ENCODE measurements at places on chromosomes 2 and 18.

GRCh38 chr18:62399781-62400308 is 74.7 kb downstream of the TNFRSF11A start:
- no peak for DNase-seq

DNA sequence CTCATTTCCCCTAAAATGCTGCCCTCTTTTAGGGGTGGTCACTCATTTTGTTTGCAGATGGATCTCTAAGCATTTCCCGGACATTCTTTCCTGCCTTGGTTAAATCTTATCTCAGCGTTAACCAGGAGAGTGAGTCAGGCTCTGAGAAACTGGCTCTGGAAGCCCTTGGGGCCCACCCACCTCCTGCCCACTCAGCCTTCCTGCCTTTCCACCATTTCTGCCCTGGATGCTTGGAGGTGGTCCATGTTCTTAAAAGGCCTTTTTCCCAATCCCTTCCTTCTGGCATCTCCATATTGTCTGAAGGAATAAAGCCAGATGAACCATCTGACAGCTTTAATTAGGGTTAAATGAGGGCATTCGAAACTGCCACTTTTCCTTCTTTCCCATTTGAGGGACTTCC is 9.5 kb downstream of the HK2 start:
- peak; percentile 63 for DNase-seq

DNA sequence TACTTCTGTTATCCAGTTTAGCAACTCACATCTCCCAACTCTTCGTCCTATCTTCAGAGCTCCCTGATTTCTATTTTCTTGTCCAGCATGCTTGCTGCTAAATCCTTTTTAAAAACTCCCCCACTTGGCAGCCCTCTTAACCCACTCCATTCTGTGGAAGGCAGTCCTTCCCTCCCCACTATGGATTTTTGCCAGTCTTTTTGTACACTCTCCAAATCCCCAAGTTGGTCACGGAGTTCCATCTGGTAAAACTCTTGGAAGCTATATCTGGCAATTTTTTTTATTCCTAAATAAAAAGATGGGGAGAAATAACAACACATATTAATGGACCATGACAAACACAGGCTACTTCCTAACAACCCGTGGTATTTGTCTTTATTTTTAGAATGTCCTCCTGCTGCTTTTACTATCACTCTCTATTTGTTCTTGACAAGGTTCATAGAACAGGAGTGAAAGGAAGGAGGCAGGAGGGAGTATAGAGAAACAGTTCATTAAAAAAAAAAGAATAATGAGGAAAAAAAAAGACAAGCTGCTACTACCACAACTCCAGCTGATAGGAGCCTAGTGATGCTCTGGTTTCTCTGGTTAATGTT is 120.0 kb upstream of the THSD7B start:
- no peak for DNase-seq

DNA sequence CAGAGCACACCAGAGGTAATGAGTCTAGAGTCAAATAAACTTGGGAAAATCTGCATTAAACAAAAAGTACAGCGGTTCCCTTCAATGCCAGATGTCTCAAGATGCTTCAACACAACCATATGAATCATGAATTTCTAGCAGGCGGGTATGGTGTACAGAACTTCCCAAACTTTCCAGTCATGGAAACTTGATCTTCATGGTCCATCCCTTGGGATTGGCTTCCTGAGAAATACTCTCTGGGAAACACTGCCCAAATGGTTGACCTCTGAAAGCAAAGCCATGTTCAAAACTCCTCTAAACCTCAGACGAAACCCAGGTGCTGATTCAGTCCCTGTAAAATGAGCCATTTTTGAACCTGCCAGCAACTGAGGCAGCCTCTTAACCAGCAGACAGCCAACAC is 16.4 kb upstream of the TMEM247 start:
- DNase-seq = peak; percentile 71

DNA sequence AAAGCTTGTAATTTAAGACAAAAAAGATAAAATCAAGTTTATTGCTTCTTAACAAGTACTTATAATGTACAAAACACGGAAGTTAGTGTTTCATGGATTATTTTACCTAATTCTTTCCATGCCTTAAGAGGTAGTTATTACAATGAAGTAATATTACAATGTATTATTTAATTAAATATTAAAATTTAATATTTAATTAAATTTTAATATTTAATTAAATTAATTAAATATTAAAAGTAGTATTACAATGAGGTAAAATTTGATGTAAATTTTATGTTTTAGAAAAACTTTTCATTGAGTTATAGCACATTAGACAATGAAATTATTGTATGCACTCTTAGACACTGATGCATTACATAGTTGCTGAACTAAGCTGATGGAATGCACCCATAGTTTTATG is 220.7 kb upstream of the NETO1 start:
- DNase-seq = no peak

DNA sequence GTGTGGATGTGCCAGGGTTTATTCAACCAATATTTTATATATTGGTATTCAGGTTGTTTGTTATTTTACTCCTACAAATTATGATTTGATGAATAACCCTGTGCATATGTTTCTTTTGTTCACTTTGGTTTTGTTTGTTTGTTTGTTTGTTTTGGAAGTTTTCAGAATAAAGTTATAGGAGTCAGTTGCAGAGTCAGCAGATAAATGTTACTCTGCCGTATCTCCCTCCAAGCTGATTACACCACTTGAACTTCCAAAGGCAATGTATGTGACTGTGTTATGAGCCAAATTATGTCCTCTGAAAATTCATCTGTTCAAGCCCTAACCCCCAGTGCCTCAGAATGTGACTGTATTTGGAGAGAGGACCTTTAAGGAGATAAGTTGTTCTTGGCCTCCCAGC is 497.5 kb downstream of the TNS1 start:
- no peak for DNase-seq

DNA sequence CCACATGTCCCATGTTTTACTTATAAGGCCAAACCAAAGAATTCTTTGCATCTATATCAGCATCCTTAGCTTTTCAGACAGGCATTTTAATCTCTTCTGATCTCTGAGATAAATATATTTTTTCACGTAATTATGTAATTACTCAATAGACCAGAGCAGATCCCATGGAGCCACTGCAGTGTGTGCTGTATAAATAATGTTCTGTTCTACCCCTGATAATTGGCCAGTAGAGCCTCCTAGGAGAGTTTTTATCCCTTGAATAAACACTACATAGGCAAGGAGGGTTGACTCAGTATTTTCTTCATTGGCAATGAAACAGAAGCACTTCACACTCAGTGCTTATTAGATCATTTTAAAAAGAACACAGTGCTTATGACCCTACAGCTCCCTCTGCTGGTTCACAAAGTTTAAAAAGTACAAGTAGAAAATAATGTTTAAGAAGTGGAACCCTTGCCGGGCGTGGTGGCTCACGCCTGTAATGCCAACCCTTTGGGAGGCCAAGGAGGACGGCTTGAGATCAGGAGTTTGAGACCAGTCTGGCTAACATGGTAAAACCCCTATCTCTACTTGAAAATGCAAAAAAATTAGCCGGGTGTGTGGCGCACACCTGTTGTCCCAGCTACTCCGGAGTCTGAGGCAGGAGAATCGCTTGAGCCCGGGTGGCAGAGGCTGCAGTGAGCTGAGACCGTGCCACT is 91.9 kb downstream of the PPP1R1C start:
- DNase-seq = peak; percentile 82
